ENCODE measurements at places on chromosomes 6 and 20.
A peak's percentile ranks its signal among the peaks of the same experiment; 100 is the strongest.

DNA sequence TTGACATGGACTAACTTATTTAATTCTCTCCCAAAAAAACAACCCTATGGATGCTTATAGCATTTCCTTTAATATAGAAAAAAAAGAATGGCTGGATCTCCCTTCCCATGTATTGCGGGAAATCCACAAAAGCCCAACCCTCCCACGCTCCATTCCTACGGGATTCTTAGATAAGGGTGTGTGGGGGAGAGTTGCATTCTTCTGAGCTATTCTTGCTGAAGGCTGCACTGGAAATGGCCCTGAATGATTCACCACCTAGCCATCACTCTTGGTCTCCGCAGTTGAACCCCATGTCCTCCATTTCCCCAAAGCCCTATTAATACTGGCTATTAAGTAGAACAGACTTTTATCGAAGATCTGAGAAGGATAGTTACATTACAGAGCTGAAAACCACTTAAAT is 41.9 kb upstream of the ADGRF5 start:
- no peak for DNase-seq

- DNase-seq = peak; percentile 43
These were observed 42.8 kb upstream of the TASP1 start for GRCh38 chr20:13681248-13682125.

DNA sequence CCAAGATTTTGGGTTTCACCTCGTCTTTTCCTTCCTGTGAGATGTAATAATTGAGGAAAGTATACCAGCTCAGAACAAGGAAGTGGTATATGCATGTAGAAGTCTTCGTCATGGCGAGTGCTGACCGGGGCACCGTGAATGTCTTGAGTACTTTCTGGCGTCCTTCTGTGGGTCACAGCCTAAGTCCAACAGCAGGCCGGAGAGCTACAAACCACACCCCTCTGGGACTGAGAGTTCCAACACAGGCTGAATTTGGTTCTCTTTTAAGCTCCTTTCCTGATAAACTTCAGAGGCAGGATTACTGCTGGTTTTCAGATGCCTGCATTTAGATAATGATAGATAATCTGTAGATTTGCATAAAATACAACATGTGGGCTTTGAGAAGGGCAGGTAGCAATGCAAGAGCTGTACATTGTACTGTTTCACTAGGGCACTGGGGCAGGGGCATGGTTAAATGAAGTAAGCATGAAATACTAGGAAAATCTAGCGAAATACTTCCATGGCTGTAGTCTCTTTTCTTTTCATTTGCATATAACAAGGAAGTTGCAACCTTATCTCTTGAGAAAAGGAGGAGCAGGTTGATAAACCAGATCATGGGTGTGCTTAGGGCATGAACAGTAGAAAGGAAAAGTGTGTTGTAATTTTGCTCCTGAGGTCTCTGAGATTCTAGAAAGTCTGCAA is at the start of gene ADTRP:
Gene ADTRP, minus strand, starts transcription at position 156 of the 681 bp plus-strand sequence. Its CDS starts 44 bp downstream, at position 112.
- no peak for DNase-seq

DNA sequence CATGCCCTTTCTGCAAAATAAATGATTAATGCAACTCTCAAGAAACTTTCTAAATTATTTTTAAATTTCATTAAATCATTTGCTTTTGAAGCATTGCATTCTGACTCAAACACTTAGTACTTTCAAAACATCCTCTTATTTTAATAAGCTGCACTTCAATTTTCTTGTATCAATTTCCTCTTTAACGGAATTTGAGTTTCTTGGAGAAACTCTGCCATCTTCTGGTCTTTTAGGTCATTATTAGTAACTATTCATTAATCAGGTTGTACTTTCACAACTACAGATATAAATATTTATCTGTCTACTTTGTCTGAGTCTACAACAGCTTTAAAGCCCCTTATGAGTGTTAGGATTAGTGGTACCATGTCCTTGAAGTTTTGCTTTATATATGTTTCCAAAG is 30.2 kb downstream of the TMX4 start:
- DNase-seq = no peak

DNA sequence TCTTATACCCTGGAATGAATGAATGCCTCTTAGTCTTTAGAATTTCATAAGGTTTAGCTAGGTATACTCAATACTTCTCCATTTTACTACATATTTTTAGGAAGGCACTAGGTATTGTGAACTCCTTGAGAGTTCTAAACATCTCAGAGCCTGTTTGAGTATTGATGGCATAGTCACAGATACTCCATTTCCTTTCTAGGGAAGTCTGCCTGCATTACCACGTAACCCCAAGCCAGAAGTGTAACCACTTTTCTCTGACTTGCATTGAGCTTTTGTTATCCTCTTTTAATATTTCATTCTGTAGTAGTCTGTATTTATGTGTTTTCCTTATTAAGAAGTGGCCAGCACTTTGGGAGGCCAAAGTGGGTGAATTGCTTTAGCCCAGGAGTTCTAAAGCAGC is 12.2 kb downstream of the TOP1 start:
- DNase-seq = no peak

GRCh38 chr6:156107624-156108101 is 652.0 kb upstream of the NOX3 start:
- DNase-seq = no peak

- no peak for DNase-seq
These were observed 44.1 kb downstream of the SAMD3 start for GRCh38 chr6:130178692-130179091.

DNA sequence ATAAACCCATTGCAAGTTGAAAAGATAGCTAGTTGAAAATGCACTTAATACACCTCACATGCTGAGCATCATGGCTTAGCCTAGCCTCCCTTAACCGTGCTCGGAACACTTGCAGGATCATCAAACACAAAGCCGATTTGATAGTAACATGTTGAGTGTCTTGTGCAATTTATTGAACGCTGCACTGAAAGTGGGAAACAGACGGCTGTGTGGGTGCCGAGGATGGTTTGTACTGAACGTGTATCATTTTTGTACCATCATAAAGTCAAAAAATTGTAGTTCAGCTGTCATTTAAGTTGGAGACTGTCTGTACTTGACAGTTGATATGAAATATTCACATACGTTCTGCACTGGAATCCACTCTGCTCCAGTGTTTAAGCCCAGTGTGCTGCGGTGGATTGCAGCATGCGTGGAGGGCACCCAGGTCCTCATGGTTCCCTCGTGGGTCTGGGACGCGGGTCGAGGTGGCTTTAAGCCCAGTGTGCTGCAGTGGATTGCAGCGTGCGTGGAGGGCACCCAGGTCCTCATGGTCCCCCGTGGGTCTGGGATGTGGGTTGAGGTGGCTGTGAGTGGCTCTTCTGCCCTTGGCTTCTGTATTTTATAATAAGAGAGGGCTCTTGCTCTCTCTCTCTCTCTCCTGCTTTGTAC is 77.0 kb downstream of the CDH4 start:
- DNase-seq = no peak

- DNase-seq = no peak
These were observed 82.2 kb downstream of the COL19A1 start for GRCh38 chr6:69948479-69949114.

GRCh38 chr20:40085513-40085912 is 603.5 kb downstream of the MAFB start:
- DNase-seq = no peak

DNA sequence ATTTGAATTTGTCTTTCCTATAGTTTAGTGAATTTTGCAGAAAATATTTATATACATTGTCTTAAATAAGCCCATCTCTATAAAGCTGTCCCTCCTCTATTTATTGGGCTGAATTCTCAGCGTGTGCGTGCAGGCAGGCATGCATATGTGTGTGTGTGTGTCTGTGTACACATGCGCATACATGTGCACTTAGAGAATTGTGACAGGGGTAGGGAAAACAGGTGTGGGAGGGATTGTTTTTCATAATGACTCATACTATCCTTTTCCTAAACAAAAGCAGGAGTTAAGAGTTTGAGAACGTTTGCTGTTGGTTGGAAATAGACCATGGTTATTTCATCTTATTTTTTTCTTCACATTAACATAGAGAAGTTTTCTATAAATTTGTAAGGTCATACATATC is 43.4 kb upstream of the FABP7 start:
- no peak for DNase-seq

- peak; percentile 47 for DNase-seq
These were observed 68.2 kb downstream of the FAM217A start for GRCh38 chr6:4010689-4011090.

DNA sequence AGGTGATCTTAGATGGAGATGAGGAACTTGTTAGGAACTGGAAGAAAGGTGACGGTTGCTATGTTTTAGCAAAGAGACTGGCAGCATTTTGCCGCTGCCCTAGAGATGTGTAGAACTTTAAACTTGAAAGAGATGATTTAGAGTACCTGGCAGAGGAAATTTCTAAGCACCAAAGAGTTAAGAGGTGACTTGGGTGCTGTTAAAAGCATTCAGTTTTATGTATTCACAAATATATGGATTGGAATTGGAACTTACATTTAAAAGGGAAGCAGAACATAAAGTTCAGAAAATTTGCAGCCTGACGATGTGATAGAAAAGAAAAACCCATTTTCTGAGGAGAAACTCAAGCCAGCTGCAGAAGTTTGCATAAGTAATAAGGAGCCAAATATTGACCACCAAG is 176.3 kb downstream of the MOXD1 start:
- no peak for DNase-seq

- DNase-seq = no peak
These were observed 13.9 kb upstream of the SULF2 start for GRCh38 chr20:47799116-47799715.

- DNase-seq = no peak
These were observed 171.1 kb downstream of the PREX1 start for GRCh38 chr20:48656661-48657211.

GRCh38 chr6:28807682-28808280 is 116.0 kb downstream of the TRIM27 start:
- DNase-seq = peak; percentile 24

DNA sequence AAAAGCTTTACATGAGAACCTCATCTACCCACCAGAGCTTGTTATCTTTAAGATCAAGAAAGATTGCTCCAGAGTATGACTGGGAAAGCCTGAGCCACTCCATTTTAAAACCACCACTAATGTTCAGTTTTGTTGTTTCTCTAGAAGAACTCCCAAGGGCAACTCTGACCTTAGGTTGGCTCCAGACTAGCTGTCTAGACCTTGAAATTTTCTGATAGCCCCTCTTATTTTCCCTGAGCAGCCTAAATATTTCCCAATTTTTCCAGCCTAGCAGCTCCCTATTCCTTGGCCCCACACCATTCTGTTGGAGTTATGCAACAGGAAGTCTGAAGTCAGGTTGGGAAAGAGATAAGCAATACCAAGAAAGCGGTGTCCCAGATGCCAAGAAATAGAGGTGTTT is 84.6 kb upstream of the TCF21 start:
- no peak for DNase-seq

DNA sequence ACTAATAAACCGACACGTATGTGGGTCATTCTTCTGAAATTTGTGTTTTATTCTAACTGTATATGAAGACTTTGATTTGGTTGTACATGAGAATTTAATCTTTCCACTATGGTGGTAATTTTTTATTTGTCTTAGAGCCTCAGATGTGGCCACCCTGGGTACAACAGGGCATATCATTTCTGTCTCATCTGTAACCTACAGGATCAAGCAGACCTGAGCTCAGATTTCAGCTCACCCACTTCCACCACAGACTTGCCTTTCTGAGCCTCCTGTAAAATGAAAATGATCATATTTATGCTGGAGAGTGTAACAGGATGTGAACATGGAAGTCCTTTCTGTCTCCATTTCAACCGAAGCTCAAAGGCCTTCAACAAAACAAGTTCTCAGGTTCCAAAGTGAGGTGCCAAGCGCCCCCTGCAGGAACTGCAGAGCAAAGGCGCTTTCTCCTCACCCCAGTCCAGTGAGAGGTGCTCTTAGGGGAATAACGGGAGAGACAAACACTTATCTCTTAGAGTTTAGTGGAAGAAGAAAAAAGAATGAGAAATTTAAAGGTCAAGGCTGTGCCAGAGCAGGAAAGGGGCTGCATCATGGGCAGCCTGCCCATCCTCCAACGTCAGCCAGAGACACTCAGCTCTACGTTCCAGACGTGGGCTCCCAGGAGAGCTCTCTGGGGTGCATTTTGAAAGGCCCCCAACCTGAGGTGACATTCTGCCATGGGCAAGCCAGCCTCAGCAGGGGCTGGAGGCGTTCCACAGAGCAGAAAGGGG is 23.0 kb upstream of the CD24 start:
- peak; percentile 61 for DNase-seq

DNA sequence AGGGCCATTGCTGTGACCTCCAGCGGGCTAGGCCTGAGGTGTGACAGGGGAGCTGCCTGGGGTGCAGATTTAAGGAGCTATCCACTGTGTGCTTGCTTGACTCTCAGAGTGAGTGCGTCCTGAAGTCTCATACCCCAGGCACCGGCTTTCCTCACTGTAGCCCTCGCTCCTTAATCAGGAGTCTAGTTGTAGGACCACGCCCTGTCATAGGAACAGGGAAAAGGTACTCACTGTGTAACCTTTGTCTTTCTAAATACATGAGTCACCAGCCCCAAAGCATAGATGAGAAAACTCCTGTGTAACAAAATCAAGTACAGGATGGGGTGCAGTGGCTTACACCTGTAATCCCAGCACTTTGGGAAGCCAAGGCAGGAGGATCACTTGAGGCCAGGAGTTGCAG is 141.7 kb downstream of the TMEM242 start:
- DNase-seq = no peak

DNA sequence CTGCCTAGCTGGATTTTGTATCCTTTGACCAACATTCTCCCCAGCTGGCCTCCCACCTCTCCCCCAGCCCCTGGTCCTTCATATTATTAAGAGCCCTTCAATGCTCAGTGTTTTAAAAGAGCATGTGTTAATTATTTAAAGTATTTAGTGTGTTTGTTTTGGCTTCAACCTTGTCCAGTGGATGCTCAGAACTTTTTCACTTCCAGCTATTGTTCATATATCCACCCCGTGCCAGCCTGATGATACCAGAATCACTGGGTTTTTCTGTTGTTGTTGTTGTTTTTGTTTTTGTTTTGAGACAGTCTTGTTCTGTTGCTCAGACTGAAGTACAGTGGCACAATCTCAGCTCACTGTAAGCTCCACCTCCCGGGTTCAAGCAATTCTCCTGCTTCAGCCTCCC is 30.4 kb upstream of the SNX9 start:
- no peak for DNase-seq

DNA sequence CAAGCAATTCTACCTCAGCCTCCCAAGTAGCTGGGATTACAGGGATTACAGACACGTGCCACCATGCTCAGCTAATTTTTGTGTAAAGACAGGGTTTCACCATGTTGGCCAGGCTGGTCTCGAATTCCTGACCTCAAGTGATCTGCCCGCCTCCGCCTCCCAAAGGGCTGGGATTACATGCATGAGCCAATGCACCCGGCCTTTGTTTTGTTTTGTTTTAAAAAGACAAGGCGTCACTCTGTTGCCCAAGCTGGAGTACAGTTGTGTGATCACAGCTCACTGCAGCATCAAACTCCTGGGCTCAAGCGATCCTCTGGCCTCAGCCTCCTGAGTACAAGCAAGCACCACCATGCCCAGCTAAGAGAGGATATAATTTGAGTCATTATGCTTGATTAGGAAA is 5.4 kb downstream of the SERINC3 start:
- no peak for DNase-seq

- no peak for DNase-seq
These were observed 187.8 kb upstream of the LRFN2 start for GRCh38 chr6:40774932-40775331.
